ENCODE measurements at places on chromosomes 11 and 22.

DNA sequence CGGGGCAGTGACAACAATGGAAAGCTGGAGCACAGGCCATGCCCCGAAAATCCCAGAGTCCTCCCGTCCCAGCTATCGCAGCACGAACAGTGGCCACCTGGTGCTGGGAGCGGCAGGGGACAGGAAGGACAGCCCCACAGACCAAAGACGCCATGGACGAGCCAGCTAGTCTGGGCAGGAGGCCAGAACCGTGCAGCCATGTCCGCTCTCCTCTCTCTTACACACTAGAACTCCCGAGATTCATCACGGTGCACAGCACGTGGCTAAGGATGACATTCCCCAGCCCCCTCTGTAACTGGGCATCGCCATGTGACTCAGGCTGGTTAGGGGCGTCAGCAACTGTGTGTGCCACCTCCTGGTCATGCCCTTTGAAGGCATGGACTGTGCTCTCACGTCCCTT, 4.6 kb downstream of the CDPF1 start:
- no peak for DNase-seq

DNA sequence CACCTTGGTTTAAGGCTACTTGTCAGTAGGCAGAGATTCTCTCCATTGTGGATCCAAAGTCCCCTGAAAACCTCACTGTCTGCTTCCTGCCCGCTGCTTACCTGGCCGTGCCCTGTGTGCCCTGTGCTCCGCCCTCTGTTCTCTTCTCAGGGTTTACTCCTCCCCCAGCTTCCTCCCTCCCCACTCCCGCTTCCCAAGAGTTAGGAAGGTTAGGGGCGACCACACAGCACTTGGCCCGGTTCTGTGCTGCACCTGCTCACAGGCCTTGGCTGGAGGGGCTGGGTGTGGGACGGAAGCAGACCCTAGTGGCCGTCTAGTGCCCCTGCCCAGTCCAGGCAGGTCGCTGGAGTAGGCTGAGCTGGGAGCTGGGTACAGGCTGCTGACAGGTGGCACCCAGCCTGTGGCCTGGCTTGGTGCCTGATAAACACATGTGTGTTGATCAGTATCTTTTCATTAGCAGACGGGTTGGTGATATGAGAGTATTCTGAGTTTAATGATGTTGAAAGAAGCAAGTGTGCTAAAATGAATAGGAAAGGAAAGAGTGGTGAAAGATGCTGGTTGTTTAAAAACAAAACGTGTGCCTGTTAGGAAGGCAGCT, 40.5 kb downstream of the GRAMD4 start:
- DNase-seq, result peak; percentile 41

- DNase-seq, result no peak
Measured at GRCh38 chr11:95516786-95517185, 272.8 kb downstream of the FAM76B start.

DNA sequence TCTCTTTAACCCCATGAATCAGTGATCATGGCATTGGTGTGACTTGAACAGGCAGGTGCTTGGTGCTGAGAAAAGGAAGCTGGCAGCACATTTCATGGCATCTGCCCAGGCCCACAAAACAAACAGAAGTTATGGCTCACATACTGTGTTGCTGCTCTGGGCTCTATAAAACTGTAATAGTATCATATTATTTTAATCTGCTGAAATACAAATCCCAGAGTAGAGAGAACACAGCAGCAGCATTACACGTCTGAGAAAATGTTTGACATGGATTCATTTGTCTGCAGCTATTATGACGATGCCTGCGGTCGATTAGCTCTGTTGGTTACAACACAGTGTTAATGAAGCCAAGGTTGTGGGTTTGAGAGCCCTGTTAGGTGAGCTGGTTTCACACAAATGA, 80.8 kb downstream of the ALX4 start:
- DNase-seq, result no peak

GRCh38 chr22:46802608-46803027, 40.2 kb downstream of the TBC1D22A start:
- no peak for DNase-seq

- DNase-seq, result no peak
Measured at GRCh38 chr11:85307366-85307765, 319.8 kb downstream of the DLG2 start.

DNA sequence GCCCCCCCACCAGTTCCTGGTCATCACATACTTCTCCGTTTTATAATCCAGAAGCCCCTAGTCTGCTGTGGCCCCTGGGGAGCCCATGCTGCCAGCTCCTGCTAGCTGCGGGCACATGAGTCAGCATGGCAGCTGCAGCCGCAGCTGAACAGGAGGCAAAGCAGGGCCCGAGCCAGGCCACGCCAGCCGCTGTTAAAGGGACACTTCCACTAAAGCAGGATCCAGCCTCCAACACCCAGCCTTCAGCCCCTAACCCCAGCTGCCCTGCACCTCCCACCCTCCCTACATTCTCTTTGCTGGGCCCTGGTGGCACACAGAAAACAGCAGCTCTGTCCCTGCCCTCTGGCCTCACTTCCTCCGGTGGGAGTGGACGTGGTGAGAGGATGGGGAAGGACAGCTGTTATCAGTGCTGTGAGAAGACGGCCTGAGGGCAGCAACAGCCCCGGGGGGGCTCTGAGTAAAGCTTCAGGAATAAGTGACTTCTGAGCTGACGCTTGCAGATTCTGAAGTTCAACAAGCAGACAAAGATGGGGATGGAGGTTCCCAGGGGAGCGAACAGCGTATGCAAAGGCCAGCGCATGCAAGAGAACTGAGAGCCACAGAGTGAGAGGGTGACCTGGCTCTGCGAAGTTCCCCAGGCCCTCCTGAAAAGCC, 688 bp upstream of the LRRC74B start:
- DNase-seq, result no peak

- DNase-seq, result peak; percentile 65
Measured at GRCh38 chr11:2792381-2793250, 92.8 kb upstream of the KCNQ1OT1 start.

DNA sequence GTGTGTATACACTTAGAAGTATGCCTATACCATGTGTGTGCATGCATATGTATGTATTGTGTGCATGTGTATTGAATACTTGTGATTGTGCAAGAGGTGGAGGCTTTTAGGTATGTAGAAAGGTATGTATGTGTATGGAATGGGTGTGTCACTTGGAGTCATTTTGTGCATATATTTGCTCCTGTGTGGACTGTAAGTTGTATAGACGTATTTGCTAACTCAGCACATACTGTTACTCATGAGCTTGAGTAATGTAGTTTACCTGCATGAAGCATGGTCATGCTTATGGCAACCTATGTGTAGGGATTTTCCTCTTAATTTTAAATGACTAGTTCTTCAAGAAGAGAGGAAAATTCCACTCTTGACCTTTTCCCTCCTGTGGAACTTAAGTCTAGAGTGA, 507.6 kb upstream of the LARGE1 start:
- DNase-seq, result no peak

- no peak for DNase-seq
Measured at GRCh38 chr11:28346209-28346608, 238.0 kb downstream of the METTL15 start.

DNA sequence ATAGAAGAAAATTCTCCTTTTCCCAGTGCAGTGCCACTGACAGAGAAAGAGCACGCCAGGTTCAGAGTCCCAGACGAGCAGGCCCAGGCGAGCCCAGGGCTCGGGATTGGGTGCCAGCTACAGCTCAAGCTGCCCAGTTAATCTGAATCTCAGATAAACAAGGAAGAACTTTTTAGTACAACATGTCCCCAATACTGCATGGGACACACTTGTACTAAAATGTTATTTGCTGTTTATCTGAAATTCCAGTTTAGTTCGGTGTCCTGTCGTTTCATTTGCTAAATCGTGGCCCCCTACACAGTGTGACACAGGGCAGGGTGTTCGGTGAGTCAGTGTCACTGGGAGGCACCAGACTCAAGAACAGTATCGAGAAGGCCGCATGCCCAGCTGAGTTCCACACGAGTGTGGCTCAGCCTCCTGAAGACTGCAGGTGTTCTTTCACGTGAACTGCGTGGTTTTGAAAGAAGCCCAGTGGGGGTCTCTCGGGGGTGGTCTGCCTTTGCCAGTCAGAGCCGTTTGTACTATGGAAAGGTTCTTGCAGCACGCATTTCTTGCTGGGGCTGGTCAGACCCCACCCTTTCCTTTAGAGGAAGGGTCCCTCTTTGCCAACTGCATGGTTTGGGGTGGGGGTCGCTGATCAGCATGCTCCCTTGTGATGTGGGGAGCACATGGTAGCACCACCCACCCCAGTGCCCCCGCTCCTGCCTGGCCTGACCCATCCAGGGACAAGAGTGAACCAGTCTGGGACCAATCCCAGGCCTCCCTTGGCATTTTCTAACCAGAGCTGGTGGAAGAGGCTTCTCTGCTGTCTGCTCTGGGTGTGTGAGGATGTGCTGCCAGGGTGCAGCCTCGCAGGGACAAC, 115.6 kb upstream of the B3GAT1 start:
- peak; percentile 12 for DNase-seq

GRCh38 chr22:32531931-32532819, 57.6 kb downstream of the FBXO7 start:
- DNase-seq, result peak; percentile 78

DNA sequence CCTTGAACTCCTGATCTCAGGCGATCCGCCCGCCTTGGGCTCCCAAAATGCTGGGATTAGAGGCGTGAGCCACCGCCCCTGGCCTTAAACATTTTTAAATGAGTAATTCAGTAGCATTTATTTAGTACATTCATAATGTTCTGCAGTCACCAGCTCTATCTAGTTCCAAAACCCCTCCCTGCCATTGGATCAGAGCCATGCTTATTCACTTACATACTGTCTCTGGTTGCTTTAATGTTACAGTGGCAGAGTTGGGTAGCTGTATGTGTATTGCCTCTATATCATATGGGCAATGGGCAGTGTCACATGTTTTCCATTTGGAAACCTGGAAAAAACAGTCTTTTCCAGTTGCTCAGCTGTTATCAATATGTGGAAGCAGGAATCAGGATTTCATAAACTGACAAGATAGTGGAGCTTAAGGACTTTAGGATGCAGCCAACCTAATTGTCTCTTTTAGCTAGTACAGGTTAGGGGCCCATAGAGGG, 10.5 kb downstream of the COA4 start:
- DNase-seq, result no peak

GRCh38 chr11:121672630-121673487, 220.1 kb upstream of the SORL1-AS1 start:
- no peak for DNase-seq
